ENCODE measurements at places on chromosomes 4 and X.

DNA sequence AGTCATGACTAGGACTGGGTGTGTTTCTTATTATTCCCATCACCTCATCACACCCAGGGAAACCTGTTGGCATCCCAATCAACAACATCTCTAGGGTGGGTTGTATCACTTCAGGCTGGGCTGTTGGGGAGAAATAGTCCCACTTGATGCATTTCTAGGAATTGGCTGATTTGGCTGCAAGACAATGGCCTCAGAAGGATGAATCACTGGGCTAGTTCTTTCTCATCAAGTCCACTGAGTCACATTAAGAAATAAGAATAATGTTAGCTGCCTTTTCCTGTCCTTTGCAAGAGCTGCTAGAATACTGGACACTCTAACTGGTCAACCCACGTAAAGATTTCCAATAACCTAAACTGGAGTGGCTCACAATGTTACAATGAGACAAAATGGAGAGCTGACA is 104.2 kb downstream of the CHRDL1 start:
- DNase-seq, result no peak

- DNase-seq, result no peak
Observed at GRCh38 chr4:121073672-121074381, 1.5 kb upstream of the NDNF start.

DNA sequence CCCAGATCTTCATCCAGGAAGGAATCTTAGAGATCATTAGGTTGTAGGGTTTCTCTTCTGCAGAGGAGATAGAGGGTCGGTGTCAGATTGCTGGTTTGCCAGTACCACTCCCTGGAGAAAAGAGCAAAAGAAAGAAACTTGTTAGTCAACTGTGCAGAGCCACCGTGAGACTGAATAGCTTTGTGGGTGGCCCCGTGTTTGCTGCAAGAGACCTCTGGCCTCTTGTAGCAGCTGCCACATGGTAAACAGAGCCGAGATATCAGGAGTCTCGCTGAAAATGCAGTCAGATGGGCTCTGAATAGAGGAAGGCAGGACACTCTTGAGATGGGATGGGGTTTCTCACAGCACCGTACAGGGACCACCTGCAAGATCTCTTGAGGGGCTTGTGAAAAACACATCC is 149.7 kb downstream of the PTTG2 start:
- DNase-seq, result no peak

DNA sequence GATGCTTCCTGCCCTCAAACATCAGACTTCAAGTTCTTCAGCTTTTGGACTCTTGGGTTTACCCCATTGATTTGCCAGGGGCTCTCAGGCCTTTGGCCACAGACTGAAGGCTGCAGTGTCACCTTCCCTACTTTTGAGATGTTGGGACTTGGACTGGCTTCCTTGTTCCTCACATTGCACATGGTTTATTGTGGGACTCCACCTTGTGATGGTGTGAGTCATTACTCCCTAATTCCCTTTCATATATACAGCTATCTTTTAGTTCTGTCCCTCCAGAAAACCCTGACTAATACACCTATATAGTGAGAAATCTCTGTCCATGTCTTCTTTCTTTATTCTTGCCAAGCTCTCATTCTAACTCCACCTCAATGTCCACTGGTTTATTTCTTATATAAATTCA is 736.9 kb upstream of the HS3ST1 start:
- no peak for DNase-seq

GRCh38 chr4:8910822-8911315 is 39.2 kb upstream of the HMX1 start:
- no peak for DNase-seq

- no peak for DNase-seq
Observed at GRCh38 chr4:151099976-151100417, 569 bp downstream of the RPS3A start.

DNA sequence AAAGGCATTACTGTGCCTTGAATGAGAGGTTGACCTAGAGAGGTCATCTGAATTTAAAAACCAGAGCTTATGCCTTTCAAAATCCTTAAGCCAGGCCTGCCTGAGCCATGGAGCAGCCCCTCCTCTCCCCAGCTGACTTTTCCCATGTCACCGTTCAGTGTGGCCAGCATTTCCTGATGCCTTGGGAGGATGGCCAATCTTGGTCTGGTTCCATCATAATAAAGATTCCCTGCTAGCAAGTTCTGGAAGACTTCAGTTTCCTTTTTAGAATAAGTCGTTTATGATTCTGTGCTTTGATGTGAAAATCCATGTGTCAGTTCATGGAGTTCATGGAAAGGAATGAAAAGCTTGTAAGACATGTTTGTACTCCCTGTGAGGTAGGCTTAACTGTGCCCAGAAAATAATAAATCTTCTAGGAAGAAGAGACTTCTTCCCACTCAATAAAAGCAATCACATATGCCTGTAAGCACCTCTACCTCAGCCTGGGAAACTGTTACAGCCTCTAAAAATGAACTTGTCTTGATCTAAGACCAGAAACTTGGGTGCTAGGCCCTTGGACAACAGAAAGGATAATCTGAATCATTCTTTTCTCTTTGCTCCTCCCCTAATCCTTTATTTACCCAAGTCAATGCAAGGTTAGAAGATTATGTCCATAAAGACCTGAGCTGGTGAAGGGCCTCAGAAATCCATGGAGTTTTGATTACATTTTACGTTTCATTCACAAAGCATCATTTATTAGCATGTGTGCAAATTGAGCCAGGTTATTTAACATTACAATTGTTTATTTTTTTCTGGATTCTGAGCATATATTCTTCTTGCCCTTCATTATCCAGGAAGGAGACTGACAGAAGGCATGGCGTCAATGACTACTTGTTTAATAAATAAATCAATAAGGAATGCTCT is 84.0 kb upstream of the TBC1D9 start:
- DNase-seq, result no peak
